ENCODE measurements at places on chromosomes 3 and 15. TPM values are rescaled to one million over a fixed set of nuclear protein-coding genes. Genes with fewer than 3 reads are reported as not detected.

GRCh38 chr15:63236272-63236671 is 41.1 kb upstream of the APH1B start:
- H3K27ac ChIP-seq: no peak overlapping the region
- DNase-seq: no peak
- H3K36me3 ChIP-seq: peaks cover 5% of the 10 kb centered on the region
- H3K4me1 ChIP-seq: peaks cover 14% of the 10 kb centered on the region
- H3K4me3 ChIP-seq: no peak overlapping the region
- H3K27me3 ChIP-seq: no peaks in the 10 kb centered on the region

DNA sequence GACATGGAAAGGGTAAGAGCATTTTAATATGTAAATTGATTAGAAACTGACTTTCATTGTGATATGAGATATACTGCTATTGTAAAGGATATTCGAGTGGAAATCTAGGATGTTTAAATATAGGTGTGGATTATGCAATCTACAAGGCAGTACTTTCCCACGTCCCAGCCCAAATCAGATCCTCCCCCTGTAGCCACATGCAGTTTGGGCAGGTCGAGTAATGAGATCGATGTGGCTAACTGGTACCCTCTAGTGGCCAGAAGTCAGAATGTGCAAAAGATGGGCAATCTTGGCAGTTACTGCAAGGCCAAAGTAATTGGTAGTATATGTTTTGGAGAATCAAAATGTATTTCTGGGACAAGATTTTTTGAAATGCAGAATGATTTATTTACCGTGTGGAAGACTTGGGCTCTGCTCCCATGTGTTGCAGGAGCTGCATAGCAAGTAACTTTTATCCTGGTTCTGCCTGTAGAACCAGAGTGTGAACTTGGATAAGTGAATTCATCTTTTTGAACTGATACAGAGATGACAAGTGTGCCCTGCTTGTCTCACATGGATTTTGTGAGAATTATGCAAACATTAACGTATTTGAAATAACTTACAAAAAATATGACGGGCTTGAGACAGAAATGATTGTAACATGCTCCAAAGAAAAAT is 94.5 kb upstream of the ADAMTSL3 start:
- no peaks in the 10 kb centered on the region for H3K36me3 ChIP-seq
- H3K27me3 ChIP-seq: no peaks in the 10 kb centered on the region
- H3K27ac ChIP-seq: no peak overlapping the region
- no peak overlapping the region for H3K4me3 ChIP-seq
- no peaks in the 10 kb centered on the region for H3K4me1 ChIP-seq
- DNase-seq: peak; percentile 62

DNA sequence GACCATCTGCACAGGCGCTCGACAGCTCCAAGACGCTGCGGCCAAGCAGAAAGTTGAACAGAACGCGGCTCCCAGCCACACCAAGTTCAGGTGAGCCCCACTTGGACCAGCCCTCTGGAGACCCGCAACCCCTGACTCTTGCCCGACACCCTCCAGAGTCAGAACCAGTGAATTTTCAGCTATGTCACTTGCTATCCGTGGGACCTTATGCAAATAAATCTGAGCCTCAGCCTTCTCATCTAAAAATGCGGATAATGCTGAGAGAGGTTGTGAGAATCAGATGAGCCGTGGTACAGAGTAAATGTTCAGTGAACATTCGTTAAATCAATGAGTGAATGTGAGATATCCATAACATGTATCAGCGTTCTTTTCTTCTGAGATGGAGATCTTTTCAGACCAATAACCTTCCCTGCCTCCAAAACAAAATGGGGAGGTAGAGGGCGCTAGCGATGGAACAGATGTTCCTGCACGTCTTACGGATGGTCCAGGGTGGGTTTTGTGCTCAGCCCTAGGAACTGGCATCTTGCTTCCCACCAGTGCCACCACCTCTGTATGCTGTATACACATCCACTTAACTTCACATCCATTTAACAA is 524 bp downstream of the MRPS11 start:
- no peak for DNase-seq
- H3K27ac ChIP-seq: peak overlapping the region; percentile 98
- H3K4me1 ChIP-seq: peaks cover 14% of the 10 kb centered on the region
- H3K36me3 ChIP-seq: no peaks in the 10 kb centered on the region

DNA sequence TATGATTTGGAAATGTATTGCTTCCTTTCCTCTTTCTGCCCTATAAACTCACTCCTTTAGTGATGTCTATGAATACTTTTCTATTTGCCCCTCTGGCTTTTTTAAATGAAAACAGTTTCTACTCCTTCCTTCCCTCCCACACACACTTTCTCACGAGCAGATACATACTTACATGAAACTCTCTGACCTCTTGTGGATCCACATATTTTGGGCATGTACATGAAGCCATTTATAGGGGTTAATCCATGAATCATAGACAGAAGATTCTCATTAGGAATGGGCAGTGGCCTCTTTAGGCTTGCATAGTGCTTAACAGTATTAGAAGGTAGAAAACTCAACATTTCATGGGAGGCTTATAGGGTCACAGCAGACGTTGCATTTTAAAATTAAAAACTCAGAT is 24.8 kb downstream of the ANAPC13 start:
- no peak for DNase-seq
- no peak overlapping the region for H3K4me3 ChIP-seq
- H3K27ac ChIP-seq: no peak overlapping the region
- H3K36me3 ChIP-seq: no peaks in the 10 kb centered on the region

GOLGA6L7 gene
- total RNA-seq: not detected

GRCh38 chr15:92391640-92392039 is 2.0 kb upstream of the ST8SIA2 start:
- H3K4me3 ChIP-seq: peak overlapping the region; percentile 59
- no peak overlapping the region for H3K27ac ChIP-seq
- DNase-seq: no peak

DNA sequence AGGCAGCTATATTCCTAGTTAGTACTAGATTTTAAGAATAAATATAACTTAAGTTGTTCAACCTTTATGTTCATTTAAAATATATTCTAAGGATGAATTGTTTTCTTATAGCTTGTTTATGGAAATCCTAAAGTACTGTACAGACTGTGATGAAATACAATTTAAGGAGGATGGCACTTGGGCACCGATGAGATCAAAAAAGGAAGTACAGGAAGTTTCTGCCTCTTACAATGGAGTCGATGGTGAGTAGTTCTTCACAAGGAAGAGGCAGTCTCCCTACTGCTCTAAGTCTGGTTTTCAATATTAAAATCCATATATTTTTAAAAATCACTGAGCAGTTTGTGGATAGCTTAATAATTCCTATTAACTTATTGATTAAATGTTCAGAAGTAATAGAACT is 29.6 kb downstream of the CALML4 start:
- H3K36me3 ChIP-seq: no peaks in the 10 kb centered on the region
- no peaks in the 10 kb centered on the region for H3K4me1 ChIP-seq
- no peak overlapping the region for H3K4me3 ChIP-seq
- DNase-seq: no peak
- H3K27me3 ChIP-seq: peaks cover 1% of the 10 kb centered on the region

TIMP4 gene
- not detected for total RNA-seq

- no peaks in the 10 kb centered on the region for H3K4me1 ChIP-seq
- no peak overlapping the region for H3K4me3 ChIP-seq
- no peaks in the 10 kb centered on the region for H3K27me3 ChIP-seq
Measured at GRCh38 chr15:66803182-66803729, 101.2 kb downstream of the SMAD6 start.

- H3K27me3 ChIP-seq: no peaks in the 10 kb centered on the region
- H3K4me1 ChIP-seq: peaks cover 17% of the 10 kb centered on the region
- H3K36me3 ChIP-seq: no peaks in the 10 kb centered on the region
- no peak overlapping the region for H3K4me3 ChIP-seq
- H3K27ac ChIP-seq: no peak overlapping the region
- no peak for DNase-seq
Measured at GRCh38 chr3:27166888-27167287, 202.3 kb downstream of the NEK10 start.

ACKR4 gene
- total RNA-seq: 0.22 TPM

DNA sequence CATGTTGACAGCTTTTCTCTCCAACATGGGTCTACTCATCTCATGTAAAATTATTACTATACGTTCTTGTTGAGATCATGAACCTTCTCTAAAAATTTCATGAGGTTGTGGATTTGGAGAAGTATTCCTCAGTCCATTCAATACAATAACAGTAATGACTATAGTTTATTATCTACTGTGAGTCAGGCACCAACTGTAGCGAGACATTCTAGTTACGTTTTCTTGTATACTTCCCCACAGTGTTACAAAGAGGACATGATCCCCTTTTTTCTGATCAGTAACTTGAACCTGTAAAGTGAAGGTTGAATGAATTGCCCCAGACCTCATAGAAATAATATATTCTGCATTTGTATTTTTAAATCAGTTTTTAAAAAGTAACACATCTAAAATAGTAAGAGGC is 76.4 kb downstream of the AKAP13 start:
- no peak overlapping the region for H3K27ac ChIP-seq
- peaks cover 4% of the 10 kb centered on the region for H3K36me3 ChIP-seq
- peaks cover 3% of the 10 kb centered on the region for H3K27me3 ChIP-seq
- no peak for DNase-seq

DNA sequence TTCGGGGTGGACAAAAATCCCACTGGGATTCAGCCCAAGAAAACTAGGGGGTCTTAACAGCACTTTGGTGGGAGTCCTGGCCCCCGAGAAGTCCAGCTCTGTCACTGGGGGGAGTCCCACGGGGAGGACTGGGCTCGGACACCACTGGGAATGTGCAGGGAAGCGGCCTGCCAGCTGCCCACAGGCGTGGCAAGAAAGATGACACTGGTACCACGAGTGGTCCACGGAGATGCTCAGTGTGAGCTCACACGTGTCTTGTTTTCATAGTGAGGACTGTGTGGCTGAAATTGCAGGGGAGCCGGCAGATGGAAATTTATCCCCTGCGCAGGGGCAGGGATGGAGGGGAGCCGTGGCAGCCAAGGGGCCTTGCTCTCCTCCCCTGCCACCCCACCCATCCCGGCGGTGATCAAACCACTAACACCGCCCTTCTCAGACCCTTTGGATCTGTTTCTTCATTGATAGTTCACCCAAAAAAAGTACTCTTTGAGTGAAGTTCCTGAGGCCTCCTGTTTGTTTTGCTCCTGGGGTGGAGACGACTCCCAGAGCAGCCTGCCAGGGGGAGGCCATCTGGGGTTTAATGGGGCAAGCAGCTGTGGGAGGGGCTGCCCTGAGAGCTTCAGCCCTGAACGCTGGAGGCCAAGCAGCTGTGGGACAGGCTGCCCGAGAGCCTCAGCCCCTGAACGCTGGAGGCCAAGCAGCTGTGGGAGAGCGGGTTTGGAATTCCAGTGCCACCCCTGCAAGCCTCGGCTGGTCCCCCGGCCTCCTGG is 130.9 kb downstream of the LRRK1 start:
- H3K27ac ChIP-seq: no peak overlapping the region
- no peak overlapping the region for H3K4me3 ChIP-seq
- H3K27me3 ChIP-seq: peaks cover 2% of the 10 kb centered on the region
- H3K4me1 ChIP-seq: peaks cover 22% of the 10 kb centered on the region
- peak; percentile 10 for DNase-seq

DNA sequence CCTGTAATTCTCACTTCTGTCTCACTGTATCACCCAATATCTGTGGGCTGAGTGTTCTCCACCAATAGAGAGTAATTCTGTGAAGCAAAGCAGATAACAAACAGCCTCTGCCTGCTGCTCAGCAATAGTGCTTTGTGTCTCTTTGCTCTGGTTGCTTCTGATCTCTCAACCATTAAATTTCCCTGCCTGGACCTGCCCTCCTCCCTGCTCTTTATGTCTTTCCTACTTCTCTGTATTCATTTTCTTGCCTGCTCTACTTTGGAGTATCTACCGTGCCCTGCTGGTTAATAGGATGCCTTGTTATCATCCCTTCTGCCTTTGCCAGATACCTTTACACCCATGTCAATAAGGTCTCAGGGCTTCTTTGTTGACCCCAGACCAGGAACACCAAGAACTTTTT is 102.9 kb upstream of the CGNL1 start:
- H3K4me3 ChIP-seq: no peak overlapping the region
- peaks cover 7% of the 10 kb centered on the region for H3K36me3 ChIP-seq
- H3K4me1 ChIP-seq: no peaks in the 10 kb centered on the region
- H3K27me3 ChIP-seq: peaks cover 7% of the 10 kb centered on the region
- DNase-seq: no peak
- H3K27ac ChIP-seq: no peak overlapping the region

DNA sequence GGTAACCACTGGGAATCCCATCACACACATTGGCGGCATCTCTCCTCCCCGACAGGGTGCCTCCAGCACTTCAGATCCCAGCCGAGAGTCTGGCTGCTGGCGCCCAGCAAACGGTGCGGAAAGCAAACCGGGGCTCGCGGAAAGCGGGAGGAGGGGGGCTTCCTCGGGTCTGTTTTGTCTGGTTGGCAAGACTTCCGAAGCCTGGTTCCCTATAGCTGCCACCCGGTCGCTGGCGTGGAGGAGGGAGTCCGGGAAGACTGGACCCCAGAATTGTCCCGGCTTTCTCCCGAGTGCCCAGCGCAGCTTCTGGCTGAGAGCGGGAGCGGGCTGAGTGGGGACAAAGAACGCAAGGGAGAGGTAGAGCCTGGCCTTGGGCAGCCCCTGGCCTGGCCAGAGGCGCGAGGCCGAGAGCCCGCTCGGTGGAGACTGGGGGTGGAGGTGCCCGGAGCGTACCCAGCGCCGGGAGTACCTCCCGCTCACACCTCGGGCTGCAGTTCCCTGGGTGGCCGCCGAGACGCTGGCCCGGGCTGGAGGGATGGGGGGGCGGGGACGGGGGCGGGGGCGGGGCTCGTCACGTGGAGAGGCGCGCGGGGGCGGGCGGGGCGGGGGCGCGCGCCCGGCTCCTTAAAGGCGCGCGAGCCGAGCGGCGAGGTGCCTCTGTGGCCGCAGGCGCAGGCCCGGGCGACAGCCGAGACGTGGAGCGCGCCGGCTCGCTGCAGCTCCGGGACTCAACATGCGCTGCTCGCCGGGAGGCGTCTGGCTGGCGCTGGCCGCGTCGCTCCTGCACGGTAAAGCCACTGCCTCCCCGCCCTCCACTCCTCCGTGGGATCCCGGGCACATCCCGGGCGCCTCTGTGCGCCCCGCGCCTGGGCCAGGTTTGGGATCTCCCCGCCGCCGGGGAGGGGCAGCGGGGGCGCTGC is at the start of gene CHRNA7:
Gene CHRNA7 (plus strand): TSS at position 654 of the 920 bp plus-strand sequence. CDS start 80 bp downstream, at position 734.
- peak; percentile 84 for DNase-seq
- peak within 1 kb of the TSS; percentile 88 for H3K4me3 ChIP-seq
- H3K27ac ChIP-seq: peak within 1 kb of the TSS; percentile 46
- peaks cover 9% of the 10 kb centered on the region for H3K27me3 ChIP-seq

DNA sequence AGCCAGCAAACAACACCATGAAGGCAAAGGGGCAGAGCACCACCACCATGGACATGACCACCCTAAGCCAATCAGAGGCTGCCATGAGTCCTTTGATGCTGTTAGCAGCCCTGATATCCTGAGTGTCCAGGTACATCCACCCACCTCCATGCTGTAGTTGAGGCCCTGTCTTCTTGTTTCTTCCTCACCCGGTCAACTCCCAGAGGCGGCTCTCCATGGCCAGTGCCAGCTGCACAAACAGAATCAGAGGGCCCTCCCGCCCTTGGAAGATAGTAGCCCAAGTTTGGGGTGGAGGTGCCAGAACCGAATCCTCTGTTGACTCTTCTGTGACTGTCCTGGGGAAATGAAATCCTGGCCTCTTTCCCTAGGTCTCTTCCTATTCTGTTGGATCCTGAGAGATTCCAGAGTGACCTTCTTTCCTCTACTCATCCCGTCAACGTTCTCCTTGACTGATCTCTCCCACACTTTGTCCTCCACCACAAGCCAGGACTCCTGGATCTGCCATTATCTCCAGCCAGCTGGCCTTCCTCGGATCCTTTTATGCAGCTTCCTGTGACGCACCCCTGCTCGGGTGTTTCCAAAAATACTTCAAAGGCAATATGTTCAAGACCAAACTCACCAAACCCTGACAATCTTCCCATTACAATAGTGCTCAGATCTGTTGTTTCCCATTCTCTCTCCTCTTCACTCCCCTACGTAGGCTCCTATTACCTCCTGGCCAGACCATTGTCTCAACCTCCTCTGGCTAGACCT is 45.4 kb upstream of the DLG1 start:
- no peak overlapping the region for H3K4me3 ChIP-seq
- DNase-seq: no peak
- peaks cover 13% of the 10 kb centered on the region for H3K4me1 ChIP-seq
- H3K36me3 ChIP-seq: no peaks in the 10 kb centered on the region

Measured in glutamatergic neuron (in vitro differentiated cells).